Stimulated activated CD8-positive, alpha-beta memory T cell treated with anti-CD3 and anti-CD28 coated beads, Interleukin-12 subunit alpha, Interleukin-12 subunit beta, amount 100 ng/mL, for 1 hour (primary cell): ENCODE measurements at places on chromosomes 16 and 17.
A peak's percentile ranks its signal among the peaks of the same experiment; 100 is the strongest.

- no peak for DNase-seq
Measured at GRCh38 chr17:7295230-7296180, 1.1 kb upstream of the YBX2 start.

DNA sequence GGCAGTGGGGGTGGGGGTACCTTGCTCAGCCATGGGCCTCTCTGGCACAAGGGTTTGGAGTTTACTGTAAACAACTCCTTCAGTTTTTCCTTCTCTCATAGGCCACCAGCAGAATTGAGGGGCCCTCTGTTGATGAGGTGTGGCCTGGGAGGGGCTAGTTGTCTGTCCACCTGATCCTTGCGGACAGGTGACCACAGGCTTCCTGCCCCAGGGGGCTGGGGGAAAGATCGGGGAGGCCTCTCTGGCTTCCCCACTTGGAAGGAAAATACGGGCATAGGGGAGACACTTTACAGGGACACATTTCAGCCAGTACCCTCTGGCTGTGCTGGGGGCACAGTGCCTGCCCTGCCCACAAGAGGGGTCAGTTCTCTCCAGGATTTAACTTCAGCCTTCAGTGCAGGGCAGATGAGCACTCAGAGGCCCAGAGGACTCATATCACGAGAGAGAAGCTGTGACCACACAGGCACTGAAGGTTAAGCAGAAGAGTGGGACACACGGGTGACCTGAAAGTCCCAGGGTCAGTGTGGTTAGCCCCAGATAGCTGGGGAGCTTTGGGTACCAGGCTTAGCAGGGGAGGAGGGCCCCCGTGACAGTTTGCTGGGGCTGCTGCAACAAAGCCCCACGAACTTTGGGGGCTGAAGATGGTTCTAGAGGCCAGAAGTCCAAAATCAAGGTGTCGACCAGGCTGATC is 245.9 kb downstream of the SEC14L1 start:
- DNase-seq = no peak

GRCh38 chr16:22926105-22926751 is 112.3 kb downstream of the HS3ST2 start:
- DNase-seq = no peak

DNA sequence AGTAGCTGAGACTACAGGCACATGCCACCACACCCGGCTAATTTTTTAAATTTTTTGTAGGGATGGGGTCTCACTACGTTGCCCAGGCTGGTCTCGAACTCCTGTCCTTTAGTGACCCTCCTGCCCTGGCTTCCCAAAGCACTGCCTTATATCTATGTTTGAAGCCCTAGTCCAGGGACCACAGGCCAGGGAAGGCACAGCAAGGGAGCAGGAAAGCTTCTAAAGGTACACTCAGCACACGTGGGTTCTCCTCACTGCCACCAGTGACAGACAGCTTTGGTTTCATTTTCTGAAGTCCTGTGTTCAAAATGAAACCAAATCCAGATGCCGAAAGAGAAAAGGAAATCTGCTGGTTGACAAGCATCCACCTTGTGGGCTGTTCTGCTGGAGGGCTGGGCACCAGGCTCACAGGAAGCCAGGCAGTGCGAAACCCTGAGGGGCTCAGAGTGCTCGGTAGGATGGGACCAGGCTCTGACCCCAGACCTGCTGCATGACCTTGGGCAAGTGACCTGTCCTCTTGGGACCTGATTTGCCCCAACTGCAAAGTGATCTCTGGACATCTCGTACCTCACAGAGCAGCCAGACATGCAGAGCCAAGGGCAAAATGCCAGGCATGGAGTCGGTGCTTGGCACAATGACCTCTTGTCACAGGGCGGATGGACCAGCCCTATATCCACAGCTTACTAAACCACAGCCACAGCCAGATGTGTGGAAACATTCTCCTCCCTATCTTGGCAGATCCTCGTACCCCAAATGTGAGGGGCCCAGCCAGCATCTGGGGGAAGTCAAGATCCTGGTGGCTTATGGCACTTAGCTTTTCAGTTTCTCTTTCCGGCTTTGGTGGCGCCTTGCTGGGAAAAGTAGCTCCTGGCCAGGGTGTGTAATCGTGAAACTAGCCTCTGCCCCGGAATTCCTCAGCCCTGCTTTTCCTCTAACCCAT is 2.8 kb upstream of the SOCS1 start:
- DNase-seq = no peak

DNA sequence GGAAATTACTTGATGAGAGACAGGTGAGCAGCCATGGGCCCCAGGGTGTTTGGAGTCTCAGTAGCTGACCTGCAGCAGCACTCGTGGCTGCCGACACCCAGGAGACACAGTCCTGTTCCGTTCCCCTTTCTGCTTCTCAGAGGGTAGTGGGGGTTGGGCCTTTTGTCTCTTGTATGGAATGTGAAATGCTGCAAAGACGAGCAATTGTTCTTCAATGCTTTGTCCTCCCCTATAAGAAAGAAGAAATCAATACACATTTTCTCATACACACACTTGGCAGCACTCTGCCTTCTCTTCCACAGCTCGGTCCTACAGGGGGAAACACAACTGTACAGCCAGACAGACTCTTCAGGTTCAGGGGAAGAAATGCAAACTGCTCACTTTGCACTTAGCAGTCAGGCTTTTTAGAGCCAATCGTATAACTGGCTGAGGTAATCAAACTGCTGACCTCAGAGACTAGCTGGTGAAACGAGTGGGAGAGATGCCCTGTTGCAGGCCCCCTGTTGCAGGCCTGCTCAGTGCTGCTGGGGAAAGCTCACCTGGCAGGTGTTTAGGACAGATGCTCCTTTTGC is 96.7 kb downstream of the AATF start:
- no peak for DNase-seq

GRCh38 chr17:80876950-80877728 is 114.5 kb upstream of the CHMP6 start:
- DNase-seq = no peak

GRCh38 chr16:60419859-60420258 is 1616.4 kb downstream of the CDH8 start:
- DNase-seq = no peak

DNA sequence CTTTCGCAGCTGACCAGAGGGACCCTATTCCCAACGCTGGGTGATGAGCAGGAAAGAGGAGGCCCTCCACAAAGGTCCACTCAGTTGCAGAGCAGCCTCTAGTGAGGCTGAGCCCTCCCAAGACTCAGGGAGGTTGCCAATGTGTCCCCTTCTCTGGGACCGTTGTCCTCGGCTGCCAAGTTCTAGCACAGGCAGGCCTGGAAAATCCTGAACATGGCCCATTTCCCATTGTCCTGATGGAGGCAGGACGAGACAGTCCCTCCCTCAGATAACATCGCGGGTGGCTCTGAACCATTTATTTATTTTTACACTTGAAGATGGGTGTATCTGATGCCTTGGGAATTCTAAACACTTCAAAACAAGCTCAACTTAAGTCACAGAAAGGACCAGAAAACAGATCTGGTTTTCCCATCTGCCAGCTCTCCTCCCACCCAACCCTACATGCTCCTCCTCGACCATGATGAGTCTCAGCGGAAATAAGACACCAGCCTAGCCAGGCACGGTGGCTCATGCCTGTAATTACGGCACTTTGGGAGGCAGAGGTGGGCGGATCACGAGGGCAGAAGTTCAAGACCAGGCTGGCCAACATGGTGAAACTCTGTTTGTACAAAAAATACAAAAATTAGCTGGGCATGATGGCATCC is 12.8 kb downstream of the CDIP1 start:
- no peak for DNase-seq

GRCh38 chr17:40452216-40452787 is 9.1 kb downstream of the IGFBP4 start:
- no peak for DNase-seq

GRCh38 chr17:72515291-72516065 is 394.7 kb downstream of the SOX9 start:
- DNase-seq = no peak

GRCh38 chr17:28071891-28072606 is 29.6 kb downstream of the NLK start:
- no peak for DNase-seq

DNA sequence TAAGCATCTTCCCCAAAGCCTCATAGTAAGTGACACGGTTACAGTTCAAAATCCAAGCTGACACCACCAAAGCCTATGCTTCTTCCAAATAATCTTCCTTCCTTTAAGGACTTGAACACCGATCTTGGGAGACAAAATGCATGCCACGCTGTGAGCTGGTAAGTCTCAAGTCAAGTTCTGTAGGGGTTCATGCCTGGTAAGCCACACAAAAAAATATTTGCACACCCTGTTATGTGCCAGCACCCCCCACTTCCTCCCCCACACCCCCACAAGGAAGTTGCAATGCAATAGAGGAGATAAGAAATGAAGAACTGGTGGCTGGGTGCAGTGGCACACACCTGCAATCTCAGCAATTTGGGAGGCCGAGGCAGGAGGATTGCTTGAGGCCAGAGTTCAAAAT is 5.6 kb downstream of the NOG start:
- DNase-seq = no peak

DNA sequence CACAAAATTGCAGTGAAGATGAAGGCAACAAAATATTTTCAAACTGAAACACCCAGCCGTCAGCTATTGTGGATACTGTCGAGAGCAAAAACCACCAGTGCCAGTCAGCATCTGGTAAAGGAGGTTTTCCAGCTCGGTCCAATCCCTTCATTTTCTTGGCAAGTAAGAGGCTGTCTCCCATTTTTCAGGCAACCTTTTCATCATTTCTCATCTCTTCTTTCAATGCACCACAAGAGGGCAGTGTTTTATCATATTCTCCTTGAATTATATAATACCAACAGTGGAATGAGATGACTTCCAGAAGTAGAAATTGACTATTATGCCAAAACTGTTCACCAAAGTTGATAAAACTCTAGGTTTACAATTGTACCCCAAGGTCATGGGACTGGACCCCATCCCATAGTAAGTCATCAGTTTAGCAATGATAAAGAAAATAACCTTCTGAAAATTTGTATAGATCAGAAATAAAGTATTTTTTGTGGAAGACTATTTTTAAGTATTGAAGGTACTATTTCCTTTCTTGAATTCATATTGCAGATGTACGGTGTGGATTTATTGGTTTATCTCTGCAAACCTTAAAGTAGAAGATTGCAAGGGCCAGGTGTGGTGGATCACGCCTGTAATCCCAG is 16.8 kb downstream of the NQO1 start:
- no peak for DNase-seq

GRCh38 chr16:27108051-27108770 is 41.5 kb downstream of the C16orf82 start:
- DNase-seq = no peak

GRCh38 chr16:55552621-55553020 is 13.9 kb upstream of the CAPNS2 start:
- DNase-seq = no peak

DNA sequence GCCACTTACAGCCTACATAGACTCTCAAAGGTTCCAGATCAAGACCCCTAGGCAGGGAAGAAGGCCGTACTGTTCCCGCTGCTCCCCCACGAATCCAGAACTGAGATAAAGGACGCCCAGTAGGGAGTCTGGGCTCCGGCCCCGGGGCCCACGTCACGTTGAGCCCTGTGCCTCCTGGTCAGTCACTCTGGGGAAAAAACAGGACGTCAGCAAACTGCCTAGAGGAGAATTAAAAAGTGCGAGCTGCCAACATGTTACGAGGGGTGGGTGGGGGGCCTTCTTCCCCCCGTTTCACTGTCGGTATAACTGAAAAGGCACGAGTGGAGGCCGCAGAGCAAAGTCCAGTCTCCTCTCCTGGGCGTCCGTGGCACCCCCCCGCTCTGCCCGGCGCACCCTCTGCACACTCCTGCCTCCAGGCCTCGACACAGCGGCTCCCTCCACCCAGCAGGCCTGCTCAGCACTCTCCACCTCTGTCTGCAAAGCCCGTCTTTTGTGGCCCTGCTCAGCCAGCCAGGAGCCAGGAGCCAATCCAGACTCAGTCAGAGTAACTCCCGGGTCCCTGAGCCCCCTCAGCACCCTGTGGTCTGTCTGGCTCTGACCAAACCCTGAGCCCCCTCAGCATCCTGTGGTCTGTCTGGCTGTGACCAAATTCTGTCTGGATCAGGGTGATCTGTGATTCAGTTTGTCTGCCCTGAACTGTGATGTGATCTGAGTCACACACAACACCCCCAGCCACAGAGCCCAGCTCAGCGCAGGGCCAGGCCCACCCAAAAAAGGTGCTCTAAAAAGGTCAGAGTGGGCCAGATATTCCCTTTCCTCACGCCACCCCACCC is 6.2 kb downstream of the ITGAE start:
- peak; percentile 40 for DNase-seq

DNA sequence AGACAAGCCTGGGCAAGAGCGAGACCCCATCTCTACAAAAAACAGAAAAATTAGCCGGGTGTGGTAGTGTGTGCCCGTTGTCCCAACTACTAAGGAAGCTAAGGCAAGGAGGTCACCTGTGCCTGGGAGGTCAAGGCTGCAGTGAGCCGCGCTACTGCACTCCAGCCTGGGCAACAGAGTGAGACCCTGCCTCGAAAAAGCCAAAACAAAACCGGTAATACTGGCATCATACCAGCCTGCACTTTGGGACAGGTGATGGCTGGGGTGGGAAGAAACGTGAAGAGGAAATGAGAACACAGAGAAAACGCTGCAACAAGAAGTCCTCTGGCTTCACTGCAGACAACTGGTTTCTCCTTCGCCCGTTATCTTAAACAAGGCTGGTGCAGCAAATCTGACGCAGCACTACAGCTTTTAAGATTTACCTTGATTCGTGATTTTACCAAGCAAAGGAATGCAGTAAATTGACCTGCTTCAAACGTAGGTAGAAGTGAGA is 725 bp upstream of the CASC3 start:
- no peak for DNase-seq

DNA sequence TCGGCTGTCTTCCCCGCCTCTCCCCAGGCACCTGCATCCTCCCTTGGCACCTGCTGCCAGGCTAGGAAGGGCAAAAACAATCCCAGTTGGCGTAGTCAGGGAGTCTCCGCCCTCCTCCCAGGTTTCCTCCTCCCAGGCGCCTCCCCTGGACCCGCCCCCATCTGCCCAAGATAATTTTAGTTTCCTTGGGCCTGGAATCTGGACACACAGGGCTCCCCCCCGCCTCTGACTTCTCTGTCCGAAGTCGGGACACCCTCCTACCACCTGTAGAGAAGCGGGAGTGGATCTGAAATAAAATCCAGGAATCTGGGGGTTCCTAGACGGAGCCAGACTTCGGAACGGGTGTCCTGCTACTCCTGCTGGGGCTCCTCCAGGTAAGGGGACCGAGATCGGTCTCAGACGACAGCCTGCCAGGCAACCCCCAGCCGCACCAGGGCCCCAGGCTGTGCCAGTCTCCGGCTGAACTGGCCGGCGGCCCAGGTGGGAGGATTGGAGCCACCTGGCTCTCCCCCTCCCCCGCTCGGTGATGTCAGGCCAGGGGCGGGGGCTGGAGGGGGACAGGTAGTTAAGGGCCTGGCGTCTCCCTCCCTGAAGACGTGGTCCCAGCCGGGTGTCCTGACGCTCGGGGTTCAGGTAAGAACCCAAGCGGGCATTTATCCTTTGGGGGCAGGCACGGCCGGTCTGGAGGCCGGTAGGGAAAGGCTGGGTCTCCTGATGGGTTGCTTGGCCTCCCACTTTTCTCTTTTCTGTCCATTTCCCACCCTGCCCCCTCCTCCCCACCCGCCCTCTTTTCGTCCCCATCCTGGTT is at the start of gene GRB7:
Gene GRB7 (plus strand): TSS at position 179 of the 808 bp plus-strand sequence. CDS start 4,364 bp downstream, outside the sequence.
- no peak for DNase-seq

DNA sequence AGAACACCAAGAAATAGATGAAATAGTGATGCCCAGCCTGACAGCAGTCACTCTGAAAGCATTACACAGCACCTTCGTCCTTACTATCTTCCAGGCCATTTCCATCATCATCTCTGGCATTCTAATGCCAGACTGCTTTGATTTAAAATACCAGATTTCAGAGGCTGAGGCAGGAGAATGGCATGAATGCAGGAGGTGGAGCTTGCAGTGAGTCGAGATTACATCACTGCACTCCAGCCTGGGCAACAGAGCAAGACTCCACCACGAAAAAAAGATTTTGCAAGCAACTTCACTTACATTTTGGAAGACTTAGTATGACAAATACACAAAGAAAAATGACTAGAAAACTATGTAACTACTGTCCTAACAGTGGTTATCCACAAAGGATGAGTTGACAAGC is 244.0 kb downstream of the CPPED1 start:
- DNase-seq = no peak
